ENCODE measurements at places on chromosomes 5 and 9. TPM values are rescaled to one million over a fixed set of nuclear protein-coding genes. Genes with fewer than 3 reads are reported as not detected.

GRCh38 chr9:136045595-136046553 lies 49.2 kb downstream of the NACC2 start:
- H3K4me3 ChIP-seq, result no peak overlapping the region
- H3K4me1 ChIP-seq, result peaks cover 7% of the 10 kb centered on the region
- H3K27me3 ChIP-seq, result no peaks in the 10 kb centered on the region
- no peak for DNase-seq

- H3K27ac ChIP-seq, result peak overlapping the region; percentile 90
- no peaks in the 10 kb centered on the region for H3K27me3 ChIP-seq
- H3K4me1 ChIP-seq, result peaks cover 13% of the 10 kb centered on the region
- peak overlapping the region; percentile 69 for H3K4me3 ChIP-seq
- H3K36me3 ChIP-seq, result no peaks in the 10 kb centered on the region
- DNase-seq, result no peak
Measured at GRCh38 chr5:90528601-90529193, 687 bp downstream of the LYSMD3 start.

DNA sequence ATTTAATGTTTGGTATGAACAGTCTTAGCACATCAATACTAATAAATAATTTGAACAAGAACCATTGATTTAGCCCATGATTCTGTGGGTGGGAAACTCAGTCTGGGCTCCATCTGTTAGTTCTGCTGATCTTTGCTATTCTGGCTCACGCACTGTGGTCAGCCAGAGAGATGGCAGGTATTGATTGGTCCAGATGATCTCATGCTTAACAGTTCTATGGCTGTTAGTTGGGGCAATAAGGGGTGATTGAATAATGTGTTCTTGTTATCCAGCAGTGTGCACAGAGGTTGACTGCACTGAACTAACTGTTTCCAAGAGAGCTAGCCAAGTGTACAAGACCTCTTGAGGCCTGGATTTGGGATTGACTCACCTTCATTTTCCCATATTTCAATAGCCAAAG lies 824.3 kb downstream of the SEMA5A start:
- H3K27me3 ChIP-seq, result no peaks in the 10 kb centered on the region
- H3K4me1 ChIP-seq, result no peaks in the 10 kb centered on the region
- no peak for DNase-seq
- H3K27ac ChIP-seq, result no peak overlapping the region

- no peak for DNase-seq
- no peak overlapping the region for H3K27ac ChIP-seq
- H3K36me3 ChIP-seq, result no peaks in the 10 kb centered on the region
- no peak overlapping the region for H3K4me3 ChIP-seq
Measured at GRCh38 chr9:85430659-85431338, 311.0 kb downstream of the AGTPBP1 start.

GRCh38 chr9:36739373-36740116 lies 166.8 kb downstream of the MELK start:
- no peak for DNase-seq
- H3K27ac ChIP-seq, result no peak overlapping the region
- no peak overlapping the region for H3K4me3 ChIP-seq
- no peaks in the 10 kb centered on the region for H3K36me3 ChIP-seq
- peaks cover 8% of the 10 kb centered on the region for H3K27me3 ChIP-seq

DNA sequence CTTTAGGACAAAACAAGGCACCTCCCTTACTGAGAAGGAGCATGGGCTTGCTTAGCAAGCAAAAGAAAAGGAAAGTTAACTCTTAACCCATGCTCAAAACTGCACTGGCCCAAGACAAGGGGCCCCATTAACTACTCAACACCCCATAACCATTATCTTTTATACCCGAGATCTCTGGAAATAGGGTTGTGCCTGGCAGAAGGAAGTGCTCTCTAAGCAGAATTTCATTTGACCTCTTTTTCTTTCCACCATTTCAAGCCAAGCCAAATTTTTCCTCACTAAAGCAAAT lies 167.2 kb downstream of the RASEF start:
- H3K4me1 ChIP-seq, result no peaks in the 10 kb centered on the region
- H3K36me3 ChIP-seq, result no peaks in the 10 kb centered on the region
- no peak overlapping the region for H3K27ac ChIP-seq
- H3K27me3 ChIP-seq, result no peaks in the 10 kb centered on the region

- H3K4me1 ChIP-seq, result no peaks in the 10 kb centered on the region
- H3K36me3 ChIP-seq, result no peaks in the 10 kb centered on the region
- H3K4me3 ChIP-seq, result no peak overlapping the region
- no peak for DNase-seq
- H3K27me3 ChIP-seq, result no peaks in the 10 kb centered on the region
- H3K27ac ChIP-seq, result no peak overlapping the region
Measured at GRCh38 chr9:75941066-75941465, 50.6 kb downstream of the PCSK5 start.

DNA sequence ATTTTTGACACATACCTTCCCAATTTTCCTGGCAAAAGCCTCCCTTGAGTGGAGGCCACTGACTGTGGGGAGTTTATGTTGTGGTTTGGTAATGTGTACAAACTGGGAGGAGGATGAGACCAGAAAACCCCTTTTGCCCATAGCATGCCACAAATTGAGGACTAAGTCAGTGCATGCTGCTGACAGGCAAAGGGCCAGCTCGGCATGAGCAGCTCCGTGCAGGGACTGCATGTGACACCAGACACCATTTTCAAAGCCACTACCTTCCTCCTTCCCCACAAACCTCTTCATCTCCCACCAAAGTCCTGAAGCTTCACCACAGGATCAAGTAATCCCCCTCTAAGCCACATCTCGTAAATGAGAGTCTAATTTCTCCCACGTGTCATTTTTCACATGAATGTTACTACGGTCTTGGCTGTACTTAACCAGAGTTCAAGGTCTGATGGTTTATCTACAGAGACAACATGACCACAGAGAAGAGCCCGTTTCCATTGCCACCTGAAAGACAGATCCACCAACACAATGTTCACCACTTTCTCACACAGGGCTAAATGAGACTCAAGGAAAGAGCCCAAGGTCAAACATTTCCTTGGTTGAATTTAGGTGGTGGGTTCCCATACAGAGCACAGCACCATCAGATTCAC lies 106.5 kb downstream of the NFIB start:
- H3K36me3 ChIP-seq, result no peaks in the 10 kb centered on the region
- H3K4me1 ChIP-seq, result peaks cover 28% of the 10 kb centered on the region
- H3K4me3 ChIP-seq, result no peak overlapping the region
- DNase-seq, result no peak

- DNase-seq, result no peak
- H3K4me3 ChIP-seq, result no peak overlapping the region
- H3K27me3 ChIP-seq, result no peaks in the 10 kb centered on the region
- H3K4me1 ChIP-seq, result no peaks in the 10 kb centered on the region
- no peak overlapping the region for H3K27ac ChIP-seq
- H3K36me3 ChIP-seq, result no peaks in the 10 kb centered on the region
Measured at GRCh38 chr5:121870489-121870888, 18.8 kb downstream of the FTMT start.

DNA sequence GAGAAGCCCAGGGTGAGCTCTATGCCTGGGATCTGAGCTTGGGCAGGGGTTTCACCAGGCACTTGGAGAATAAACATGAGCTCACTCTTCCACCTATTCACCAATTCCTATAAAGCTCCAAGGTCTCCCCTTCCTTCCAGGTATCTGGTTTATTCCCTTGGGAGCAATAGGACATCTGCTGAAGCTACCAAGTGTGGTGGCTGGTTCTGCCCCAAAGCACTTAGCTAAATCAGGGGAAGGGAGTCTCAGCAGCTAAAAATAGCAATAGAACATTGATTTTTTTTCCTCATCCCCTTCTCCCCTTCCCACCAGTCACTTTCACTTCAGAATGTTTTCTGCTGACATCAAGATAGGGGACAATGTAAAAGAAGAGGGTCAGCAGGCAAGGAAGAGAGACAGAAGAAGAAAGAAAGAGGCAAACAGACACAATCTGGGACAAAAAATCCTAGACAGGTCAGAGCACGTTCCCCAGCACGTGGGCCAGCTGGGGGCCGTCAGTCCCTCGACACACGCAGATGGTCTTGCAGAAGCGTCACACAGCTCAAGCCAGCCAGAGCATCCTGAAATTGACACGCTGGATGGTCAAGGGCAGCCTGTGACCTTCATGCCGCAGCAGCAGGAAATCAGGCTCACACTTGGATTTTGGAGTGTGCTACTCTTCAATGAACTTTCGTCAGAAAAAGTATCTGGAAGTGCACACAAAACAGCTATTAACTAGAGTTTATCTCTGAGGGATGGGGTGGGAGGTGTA lies 176.0 kb downstream of the ZNF608 start:
- DNase-seq, result no peak
- no peaks in the 10 kb centered on the region for H3K27me3 ChIP-seq
- H3K4me1 ChIP-seq, result no peaks in the 10 kb centered on the region
- H3K36me3 ChIP-seq, result no peaks in the 10 kb centered on the region
- H3K4me3 ChIP-seq, result no peak overlapping the region
- no peak overlapping the region for H3K27ac ChIP-seq

DNA sequence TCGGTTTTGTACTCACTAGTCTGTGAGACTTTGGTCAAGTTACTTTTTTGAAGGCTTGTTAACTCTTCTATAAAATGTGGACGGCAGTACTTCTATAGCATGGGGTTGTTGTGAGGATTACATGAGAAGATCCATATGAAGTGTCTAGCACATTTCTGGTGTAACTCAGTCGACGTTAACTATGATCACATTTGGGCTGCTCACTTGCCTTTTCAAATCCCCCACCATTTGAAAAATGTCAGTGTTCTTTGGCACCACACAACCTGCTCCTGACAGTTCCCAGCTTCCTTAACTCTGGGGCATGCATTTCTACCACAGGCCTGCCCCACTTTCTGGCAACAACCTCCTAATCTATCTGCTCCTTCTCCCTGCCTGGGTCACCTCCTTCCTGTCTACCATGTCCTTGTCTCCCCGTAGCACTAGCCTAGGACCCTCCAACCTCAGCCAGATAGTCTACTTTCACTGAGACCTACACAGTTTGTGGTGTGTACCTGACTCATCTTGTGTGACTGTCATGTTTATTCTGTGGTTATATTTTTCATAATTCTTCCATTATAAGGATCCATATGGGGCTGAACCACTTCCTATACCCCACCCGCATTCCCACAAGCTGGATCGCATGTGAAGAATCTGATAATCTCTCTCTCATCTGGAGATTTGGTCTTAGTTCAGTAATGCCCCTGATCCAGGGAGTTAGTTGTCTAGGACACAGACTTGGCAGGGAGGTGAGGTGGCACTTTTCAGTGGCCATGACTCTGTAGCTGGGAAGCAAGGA lies 30.2 kb upstream of the BASP1 start:
- H3K4me3 ChIP-seq, result no peak overlapping the region
- no peak for DNase-seq
- no peaks in the 10 kb centered on the region for H3K27me3 ChIP-seq
- H3K36me3 ChIP-seq, result no peaks in the 10 kb centered on the region
- H3K27ac ChIP-seq, result no peak overlapping the region

GRCh38 chr5:179154346-179154990 lies 94.3 kb downstream of the ZNF354C start:
- no peaks in the 10 kb centered on the region for H3K36me3 ChIP-seq
- DNase-seq, result no peak
- no peak overlapping the region for H3K4me3 ChIP-seq

GRCh38 chr9:133366435-133366834 lies 9.4 kb downstream of the SURF4 start:
- DNase-seq, result no peak
- H3K4me3 ChIP-seq, result no peak overlapping the region

- H3K36me3 ChIP-seq, result no peaks in the 10 kb centered on the region
- H3K4me1 ChIP-seq, result no peaks in the 10 kb centered on the region
- H3K27ac ChIP-seq, result no peak overlapping the region
- no peak for DNase-seq
- no peak overlapping the region for H3K4me3 ChIP-seq
Measured at GRCh38 chr9:5897851-5898250, 7.2 kb downstream of the MLANA start.

DNA sequence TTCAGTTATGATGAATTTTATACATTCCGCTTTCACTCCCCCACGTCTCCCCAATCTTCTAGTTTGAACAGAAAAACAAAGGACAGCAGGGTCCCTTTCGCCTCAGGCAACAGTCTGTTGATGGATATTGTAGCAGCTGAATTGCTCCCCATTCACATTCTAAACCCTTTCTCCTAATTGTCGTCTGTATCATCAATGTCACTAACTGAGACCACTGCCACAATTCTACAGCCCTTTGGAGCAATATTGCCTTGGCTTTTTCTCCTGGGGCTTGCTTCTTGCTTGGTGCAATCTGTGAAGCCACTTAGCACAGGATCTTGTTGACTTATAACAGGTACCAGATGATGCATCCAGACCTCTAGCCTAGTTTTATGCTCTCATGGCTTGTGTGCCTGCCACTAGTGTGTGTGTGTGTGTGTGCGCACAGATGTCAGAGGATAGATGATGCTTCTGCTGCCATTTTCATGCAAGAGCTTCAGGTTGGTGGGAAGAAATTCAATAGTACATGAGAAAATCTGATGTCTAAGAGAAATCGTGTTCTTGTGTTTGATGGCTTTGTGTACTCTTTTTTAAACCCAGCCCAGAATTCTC lies 195.2 kb upstream of the ISL1 start:
- H3K27ac ChIP-seq, result no peak overlapping the region
- DNase-seq, result no peak
- H3K27me3 ChIP-seq, result no peaks in the 10 kb centered on the region
- no peaks in the 10 kb centered on the region for H3K4me1 ChIP-seq

DNA sequence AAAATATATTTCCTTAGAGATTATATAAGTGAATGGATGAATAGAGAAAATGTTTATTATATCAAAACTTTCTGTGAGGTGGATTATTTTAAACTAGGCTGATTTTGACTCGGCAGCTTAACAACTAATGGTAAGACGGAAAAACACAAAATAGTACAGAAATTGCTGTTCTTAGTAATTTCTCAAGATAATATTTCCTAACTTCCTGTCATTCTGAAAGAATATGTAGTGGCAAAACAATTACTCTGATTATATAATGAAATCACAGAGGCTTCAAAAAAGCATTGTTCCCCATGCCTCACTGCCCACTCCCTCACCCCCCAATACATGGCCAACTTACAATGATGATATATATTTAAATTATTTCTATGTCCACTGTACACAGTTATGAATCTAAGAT lies 85.4 kb downstream of the YTHDC2 start:
- H3K27me3 ChIP-seq, result no peaks in the 10 kb centered on the region
- H3K4me3 ChIP-seq, result no peak overlapping the region
- no peaks in the 10 kb centered on the region for H3K36me3 ChIP-seq
- H3K4me1 ChIP-seq, result no peaks in the 10 kb centered on the region
- DNase-seq, result no peak

GRCh38 chr5:145587710-145588109 lies 247.4 kb downstream of the PRELID2 start:
- H3K27me3 ChIP-seq, result no peaks in the 10 kb centered on the region
- no peak for DNase-seq
- no peaks in the 10 kb centered on the region for H3K36me3 ChIP-seq
- no peak overlapping the region for H3K27ac ChIP-seq

GRCh38 chr9:76905791-76906646 lies at the start of gene PRUNE2:
TSS of gene PRUNE2 (minus strand) at chr9:76906114. CDS start at chr9:76905963, 151 bp downstream.
- no peaks in the 10 kb centered on the region for H3K4me1 ChIP-seq
- DNase-seq, result peak; percentile 79
- peak within 1 kb of the TSS; percentile 47 for H3K27ac ChIP-seq
- H3K4me3 ChIP-seq, result peak within 1 kb of the TSS; percentile 20
- no peaks in the 10 kb centered on the region for H3K36me3 ChIP-seq
- H3K27me3 ChIP-seq, result no peaks in the 10 kb centered on the region

Gene ADGRV1
- total RNA-seq, result 6.5 TPM

Gene GRIN1
- not detected for total RNA-seq

Gene PARP8
- total RNA-seq, result 30.8 TPM

Gene DOK3
- 2.1 TPM for total RNA-seq

Gene QRFP
- not detected for total RNA-seq

Gene TLE1
- 18.7 TPM for total RNA-seq

Gene EIF4E1B
- total RNA-seq, result not detected

Gene ZNF300
- 10.6 TPM for total RNA-seq

Gene LCN12
- 1.8 TPM for total RNA-seq

Gene FAM78A
- 3.3 TPM for total RNA-seq

Gene CCDC183
- total RNA-seq, result 23.6 TPM

Gene PAPPA
- 1.3 TPM for total RNA-seq

Gene ADAMTS19
- total RNA-seq, result 3.3 TPM
